ENCODE measurements at places on chromosomes 7 and 10.

DNA sequence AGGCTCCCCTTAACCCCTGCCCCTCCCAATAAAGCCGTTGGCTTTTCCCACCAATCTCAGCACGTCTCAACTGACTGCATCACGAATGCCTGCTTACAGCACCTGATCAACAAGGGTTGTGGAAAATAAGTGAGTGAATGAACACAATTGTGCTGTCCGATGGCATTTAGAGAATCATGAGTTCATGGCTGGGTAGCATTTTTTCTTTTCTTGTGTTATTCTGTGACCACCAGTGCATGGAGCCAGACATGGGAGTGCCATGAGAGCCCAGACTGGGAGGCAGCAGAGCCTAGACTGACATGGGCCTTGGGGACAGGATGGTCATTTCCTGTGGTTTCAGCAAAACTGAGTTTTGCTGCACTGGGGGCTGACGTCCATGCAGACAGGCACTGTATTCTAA is 254.1 kb upstream of the IGFBP3 start:
- DNase-seq: no peak

DNA sequence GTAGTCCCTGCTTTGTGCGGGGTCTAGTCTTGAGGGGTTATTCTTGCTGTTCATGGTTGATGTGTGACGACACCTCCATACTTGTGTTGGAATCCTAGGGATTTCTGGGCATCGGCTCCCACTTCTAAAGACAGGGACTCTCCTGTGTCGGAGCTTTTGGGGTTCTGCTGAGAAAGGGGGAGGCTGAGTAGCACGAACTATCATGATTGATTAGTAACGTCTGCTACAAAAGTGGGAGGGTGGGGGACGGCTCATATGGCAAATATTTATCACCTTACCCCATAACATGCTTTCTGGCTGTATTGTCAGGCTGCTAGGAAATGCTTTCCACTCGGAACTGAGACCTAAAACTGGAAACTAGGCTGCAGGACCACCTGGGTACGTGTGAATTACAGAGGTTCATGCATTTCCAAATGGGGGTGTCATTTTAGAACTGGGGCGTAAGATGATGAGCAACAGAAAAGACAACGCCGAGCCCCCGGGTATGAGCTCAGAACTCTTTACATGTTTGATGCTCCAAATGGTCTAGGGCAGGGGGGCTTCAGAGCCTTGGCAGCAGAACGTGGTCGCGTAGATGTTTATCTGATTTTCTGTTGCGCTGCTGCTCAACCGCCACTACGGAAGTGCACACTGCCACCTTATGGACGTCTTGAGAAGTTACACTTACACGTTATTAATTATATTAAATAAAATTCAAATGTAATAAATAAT is 15.1 kb upstream of the NME8 start:
- peak; percentile 27 for DNase-seq

DNA sequence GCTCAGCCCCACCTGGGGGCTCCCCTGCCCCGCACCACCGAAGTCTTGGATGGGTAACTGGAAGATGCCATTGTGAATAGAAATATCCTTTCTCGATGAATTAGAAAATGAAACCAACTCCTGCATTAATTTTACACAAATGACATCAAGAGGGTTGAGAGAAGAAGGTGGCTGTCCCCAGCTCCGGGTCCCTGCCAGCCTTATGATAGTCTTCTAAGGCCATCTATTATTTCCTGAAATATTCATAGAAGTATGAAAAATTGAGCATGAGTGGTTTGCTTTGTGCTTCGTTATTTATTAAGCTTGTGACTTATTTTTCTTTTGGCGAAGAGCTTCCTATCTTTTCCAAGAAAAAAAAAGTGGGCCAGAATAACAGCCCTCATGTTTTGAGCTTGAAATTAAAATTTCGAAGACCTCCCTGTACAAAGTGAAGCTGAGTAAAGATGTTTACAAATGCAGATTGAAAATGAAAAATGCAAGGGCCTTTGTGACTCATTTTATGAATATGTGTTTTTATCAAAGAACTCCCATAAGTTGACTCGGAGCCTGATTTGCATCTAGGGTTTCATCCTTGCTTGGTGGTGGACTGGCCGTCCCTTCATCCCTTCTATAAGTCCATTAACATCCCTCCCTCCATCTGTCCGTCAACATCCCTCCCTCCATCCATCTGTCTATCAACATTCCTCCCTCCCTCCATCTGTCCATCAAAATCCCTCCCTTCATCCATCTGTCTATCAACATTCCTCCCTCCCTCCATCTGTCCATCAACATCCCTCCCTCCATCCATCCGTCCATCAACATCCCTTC is 20.5 kb upstream of the CFAP46 start:
- DNase-seq: no peak

- no peak for DNase-seq
Measured at GRCh38 chr10:75994357-75995040, 563.1 kb downstream of the LRMDA start.

GRCh38 chr7:151157645-151158329 is 9.7 kb downstream of the GBX1 start:
- no peak for DNase-seq

DNA sequence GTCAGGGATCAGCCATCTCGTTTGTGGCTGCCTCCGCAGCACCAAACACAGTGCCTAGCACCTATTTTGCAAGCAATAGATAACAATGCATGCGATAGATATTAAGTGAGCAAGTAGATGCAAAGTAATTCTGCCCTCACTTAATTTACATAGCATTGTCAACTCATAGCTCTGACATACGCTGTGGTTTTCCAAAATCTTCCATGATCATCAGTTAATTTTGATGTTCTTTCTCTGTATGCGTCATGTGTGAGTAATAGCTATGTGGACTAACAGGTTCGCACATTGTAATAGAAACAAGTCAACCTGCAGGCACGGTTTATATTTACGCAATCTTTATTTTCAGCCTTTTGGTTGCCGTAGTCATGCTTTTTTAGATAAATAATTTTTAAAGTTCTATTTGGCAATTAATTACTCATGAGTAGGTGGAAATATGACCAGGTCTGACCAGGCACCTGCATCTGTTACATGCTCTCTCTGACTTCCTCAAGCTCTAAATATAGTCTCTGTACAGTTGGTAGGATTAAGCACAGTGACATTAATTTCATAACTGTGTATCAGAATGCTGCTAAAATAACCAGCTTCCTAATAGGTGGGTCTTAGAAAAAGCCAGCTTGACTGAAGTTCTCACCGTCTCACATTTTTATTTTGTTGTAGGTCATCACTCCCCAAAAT is 13.3 kb downstream of the MAP3K8 start:
- peak; percentile 21 for DNase-seq

DNA sequence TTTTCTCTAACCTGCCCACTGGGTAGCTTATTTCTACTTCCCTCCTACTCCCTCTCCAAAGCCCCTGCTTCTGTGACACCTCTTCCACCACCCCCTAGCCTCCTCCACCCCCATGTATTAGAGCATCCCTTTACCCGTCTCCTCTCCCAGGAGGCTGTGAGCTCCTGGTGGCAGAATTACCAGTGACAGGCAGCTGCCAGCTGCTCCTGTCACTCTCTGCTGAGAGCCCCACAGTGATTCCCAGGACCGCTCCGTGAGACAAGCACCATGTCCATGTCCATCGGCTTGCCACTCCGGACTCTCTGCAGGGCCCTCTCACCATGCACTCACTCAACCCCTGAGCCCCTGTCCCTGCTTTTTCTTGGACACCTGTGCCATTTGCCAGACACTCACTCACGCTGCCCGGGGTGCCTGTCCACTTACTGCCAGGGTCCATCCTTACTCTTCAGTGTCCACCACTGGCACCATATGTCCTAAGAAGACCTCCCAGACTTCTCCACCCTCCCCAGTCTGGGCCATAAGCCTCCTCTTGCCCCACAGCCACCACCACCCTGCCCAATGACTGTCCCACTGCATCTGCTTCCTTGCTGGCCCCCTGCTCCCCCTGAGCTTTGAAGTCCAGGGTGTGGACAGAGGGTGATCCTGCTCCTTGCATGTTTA is 9.8 kb downstream of the WDFY4 start:
- DNase-seq: no peak

- DNase-seq: peak; percentile 26
Measured at GRCh38 chr10:104045151-104046089, 40.3 kb downstream of the COL17A1 start.

DNA sequence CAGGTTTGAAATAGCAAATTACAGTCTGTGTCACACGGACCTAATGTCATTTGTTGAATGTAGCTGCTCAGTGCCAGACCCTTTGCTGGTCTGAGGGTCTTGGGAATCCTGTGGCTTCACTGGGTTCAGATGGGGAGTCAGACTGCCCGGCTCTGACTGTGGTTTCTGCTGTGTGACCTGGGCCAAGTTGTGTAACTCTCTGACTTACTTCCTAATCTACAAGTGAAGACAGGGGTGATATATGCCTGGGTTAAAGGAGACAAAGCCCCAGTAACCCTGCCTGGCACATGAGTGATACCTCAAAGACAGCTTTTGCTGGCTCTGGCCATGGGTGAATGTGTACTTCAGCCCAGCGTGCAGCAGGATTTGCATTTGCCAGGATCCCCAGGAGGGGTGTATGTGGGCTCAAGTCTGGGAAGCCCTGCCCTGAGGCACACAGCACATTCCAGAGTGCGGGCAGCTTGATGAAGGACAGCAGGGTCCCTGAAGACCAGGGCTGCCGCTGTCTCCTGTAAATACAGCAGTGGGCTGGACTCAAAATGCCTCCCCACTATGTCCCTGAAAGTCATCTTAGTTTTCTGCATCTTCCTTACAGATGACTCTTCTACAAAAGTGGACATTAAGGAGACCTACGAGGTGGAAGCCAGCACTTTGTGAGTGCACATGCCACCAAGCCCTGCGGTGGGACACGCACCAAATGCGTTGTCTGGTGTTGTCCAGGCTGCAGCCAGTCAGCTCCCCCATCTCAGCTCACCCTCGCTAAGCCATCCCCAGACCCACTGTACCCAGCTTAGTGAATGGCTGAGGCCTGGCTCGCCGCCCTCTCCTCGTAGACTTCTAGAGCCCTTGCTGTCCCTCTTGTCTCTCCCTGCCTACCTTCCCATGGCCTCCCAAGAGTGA is 16.4 kb downstream of the NACAD start:
- no peak for DNase-seq

DNA sequence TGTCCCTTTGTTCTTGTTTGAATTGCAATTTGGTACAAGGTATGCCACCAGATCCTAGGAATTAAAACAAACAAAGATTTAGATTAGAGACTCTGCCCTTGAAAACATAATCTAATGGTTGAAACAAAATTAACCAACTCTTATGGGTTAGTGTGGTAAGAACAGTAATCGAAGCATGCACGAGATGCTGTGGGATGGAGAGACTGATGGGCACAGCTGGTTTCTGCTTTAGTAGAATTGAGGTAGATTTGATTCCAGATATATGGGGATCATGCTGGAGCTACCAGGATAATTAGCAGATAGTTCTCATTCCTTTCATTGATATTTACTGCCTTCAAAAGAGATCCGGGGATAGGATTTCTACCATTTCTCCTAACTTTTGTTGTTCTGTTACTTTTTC is 20.4 kb upstream of the SEMA4G start:
- no peak for DNase-seq

- DNase-seq: no peak
Measured at GRCh38 chr10:124596962-124597845, 135.6 kb downstream of the LHPP start.

DNA sequence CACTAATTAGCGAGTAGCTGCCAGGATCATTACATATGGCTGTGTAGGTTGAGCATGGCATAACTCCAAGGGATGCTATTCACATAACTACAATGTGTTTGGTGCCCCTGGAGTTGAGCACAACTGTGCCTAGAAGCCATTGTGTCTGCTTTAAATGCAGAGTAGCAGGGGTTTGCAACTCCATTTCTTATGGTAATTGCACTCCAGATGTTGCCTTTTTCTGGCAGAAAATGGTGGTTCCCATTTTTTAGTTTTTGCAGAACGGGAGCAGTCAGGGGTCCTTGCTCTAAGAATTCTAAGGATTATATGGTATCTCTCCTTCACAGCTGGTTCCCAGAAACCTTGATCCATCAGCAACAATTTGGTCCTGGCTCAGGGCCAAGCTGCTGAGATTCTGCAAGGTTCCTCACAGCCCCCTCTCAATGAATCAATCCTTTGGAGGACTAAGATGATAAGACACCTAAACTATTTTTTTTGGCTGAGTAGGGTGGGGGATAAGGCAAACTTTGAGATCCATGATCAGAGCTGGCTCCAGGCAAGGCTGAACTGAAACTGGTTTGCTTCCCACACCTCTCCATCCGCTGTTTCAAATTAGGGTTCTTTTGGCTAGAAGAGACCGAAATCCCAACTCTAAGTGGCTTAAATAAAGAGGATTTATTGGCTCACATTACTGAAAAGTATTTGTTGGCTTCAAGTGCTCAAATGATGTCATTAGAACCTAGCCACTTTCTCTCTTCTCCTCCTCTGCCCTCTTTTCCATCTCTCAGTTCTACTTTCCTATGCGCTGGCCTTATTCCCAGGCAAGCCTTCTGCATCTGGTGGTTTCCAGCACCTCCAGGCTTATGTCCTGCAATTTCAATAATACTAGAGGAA is 97.5 kb upstream of the CCDC6 start:
- no peak for DNase-seq

GRCh38 chr7:94274828-94275227 is 119.9 kb upstream of the COL1A2 start:
- no peak for DNase-seq

DNA sequence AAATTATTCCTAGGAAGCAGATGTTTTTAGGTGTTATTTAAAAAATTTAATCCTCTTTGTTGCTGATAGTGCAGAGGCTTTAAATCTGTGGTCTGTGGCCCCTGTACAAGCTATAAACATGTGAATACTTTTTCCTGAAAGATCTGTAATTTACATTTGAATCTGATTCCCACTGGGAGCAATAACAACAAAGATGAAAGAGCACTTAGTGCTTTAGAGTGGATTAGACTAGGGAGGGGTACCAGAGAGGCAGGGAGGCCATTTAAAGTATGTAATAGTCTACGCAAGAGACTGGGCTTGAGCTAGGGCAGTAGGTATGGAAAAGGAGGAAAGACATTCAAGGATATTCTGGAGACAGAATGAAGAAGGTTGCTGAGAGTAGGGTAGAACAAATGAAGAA is 19.1 kb downstream of the BTRC start:
- DNase-seq: no peak

- no peak for DNase-seq
Measured at GRCh38 chr7:38751416-38751815, 120.2 kb upstream of the AMPH start.

DNA sequence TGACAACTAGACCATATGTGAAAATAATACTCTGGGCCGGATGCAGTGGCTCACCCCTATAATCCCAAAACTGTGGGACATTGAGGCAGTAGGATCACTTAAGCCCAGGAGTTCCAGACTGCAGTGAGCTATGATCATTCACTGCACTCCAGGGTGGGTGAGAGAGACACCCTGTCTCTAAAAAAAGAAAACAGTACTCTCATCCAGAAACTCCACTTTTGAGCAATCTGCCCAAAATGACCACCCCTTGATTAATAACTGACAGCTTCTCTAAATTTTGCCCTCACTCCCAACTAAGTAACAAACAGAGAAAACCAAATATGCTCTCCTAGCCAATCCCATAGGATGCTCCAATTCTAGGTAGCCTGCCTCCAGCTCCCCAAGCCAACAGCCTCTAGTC is 62.5 kb upstream of the AKR1E2 start:
- no peak for DNase-seq

All from activated CD4-positive, alpha-beta T cell treated with anti-CD3 and anti-CD28 coated beads, Interleukin-2, amount 50 U/mL, for 48 hours (primary cell).